ENCODE measurements at places on chromosomes 1 and 21. TPM values are rescaled to one million over a fixed set of nuclear protein-coding genes. Genes with fewer than 3 reads are reported as not detected.
A peak's percentile ranks its signal among the peaks of the same experiment; 100 is the strongest.

GRCh38 chr1:64956733-64957441 is 9.5 kb downstream of the JAK1 start:
- DNase-seq = no peak

- no peak for DNase-seq
These were observed 118.3 kb downstream of the NUF2 start for GRCh38 chr1:163440090-163440489.

GRCh38 chr1:235925016-235925415 is 58.3 kb upstream of the LYST start:
- no peak for DNase-seq

DNA sequence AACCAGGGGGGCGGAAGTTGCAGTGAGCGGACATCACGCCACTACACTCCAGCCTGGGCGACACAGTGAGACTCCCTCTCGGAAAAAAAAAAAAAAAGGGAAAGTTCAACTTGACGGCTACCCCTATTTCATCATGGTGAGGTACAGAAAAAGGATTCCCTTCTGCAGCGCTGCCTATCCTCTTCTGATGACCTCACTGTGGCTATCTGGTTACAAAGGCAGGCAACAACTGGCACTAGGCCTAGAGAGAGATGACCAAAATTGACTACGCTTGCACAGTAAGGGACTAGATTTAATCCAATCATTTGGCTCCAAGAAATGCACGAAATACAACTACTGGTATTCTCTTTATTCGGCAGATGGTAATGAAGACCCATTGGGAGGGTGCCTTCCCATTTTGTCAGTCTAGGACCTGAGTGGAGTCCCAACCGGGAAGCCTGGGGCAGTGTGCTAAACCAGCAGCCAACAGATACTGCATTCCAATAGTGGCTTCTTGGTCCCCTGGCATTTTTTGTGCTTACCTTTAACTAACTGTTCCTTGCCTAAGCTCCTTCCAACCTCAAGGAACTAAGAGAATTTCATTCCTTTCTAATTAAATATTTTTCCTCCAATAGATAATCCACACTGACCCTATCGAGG is 36.6 kb downstream of the ITPKB start:
- DNase-seq = no peak

DNA sequence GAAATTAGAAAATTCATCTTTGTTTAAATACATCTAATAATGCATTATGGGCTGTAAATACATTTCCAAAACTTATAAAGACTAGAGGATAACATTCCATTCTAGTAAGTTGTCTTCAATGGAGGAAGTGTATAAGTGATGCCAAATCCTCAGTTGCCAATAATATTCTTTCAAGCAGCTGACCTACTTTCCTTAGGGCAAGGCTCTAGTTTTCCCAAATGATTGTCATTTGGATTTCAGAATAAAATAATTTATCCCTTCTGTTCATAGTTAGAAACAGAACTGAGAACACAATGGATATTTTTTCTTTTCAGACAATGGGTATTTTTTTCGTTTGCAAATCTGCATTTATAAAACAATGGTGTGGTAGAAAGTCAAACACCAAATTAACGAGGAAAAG is 354.9 kb upstream of the ADAMTS5 start:
- DNase-seq = no peak

DNA sequence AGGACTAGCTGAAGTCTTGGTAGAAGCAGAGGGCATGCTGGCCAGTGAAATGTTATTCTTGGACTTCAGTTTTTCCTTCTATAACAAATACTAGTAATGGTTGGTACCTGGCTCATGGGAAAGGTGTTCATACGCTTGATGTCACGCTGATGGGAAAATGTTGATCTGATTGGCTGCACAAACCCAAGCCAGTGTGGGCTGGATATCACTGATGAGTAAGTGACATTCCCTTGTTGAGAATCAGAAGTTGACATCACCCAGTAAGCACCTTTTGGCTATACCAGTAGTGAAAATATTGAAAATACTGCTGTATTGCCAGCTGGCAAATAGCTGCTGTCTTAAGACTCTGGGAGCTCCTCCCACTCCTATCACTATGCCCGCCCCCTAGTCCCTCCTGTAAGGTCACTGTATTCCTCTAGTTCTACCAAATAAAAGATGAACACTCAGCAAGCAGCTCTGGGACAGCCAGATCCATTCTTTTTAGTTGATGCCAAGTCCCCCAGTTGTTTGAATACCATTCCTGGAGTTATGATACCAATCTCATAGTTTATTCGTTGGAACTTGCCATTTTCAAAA is 168.2 kb downstream of the GRIK1 start:
- no peak for DNase-seq

DNA sequence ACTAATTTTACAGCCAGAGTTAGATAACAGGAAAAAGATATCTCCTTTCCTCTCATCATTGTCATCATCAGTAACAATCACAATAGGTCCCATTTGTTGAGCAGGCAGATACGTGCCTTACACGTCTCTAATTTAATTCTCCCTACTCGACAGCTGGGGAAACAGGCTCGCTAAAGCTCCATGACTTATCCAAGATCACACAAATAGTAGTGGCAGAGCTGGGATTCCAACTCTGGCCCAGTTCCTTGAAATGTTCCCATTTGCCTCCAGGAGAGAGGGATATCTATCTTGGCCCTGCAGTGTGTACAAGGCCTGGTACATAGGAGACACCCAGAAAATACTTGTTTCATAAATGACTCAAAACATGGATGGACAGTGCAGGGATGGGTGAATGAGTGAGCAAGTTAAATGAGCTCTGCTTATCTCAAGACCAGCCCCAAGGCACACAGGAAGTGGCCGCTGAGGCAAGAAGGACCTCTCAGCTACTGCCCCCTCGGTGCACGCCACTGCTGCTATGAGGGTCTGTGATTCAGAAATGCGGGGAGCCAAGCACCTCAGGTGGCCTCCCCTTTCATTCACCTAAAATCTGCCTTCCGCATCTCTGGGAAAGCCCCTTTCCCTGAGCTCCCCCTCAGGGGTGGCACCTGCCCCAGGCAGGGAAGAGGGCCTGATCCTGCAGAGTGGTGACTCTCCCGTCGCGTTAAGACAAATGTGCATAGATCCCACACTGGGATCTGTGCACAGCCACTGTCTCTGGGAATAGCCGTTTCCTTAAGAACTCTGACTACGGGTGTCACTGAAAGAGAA is 3.6 kb downstream of the KCNN3 start:
- DNase-seq = no peak

- DNase-seq = no peak
These were observed 44.9 kb upstream of the COL6A2 start for GRCh38 chr21:46052703-46053651.

Gene BSND
- not detected for total RNA-seq

- DNase-seq = no peak
These were observed 29.8 kb downstream of the SUSD4 start for GRCh38 chr1:223334156-223334555.

DNA sequence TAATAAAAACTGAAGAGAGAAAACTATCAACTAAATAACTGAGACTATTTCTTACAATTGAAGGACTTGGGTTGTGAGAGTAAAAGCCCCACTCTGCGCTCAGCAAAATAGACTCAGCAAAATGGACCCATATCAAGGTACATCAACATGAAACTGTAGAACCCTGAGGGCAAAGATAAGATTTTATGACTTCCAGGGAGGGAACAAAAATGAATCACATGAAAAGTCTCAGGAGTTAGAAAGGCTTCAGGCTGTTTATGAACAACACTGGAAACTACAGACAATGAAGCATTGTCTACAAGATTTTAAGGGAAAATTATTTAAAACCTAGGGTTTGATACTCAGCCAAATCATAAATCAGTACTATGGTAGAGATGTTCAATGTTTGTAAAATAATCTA is 434.3 kb downstream of the PTPRC start:
- DNase-seq = no peak

GRCh38 chr1:153771261-153771660 is 3.9 kb upstream of the SLC27A3 start:
- no peak for DNase-seq

GRCh38 chr1:165686121-165686970 is 12.0 kb downstream of the ALDH9A1 start:
- DNase-seq = no peak

DNA sequence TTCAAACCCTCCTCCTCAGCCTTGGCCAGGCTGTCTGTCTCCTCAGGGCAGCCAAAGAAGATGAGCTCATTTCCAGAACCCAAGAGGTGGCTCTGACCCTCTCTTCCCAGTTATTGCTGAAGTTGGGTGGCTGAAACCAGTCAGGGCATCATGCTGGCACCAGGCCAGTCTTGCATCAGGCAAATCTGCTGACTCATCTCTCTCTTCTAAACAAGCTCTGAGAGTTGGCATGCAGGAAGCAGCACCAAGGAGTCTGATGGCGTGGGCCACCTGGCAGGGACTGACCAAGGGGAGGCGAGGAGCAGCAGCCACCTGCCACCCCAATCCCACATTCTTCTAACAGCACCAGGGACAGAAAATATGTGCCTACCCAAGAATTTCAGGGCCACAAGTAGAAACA is 104.8 kb upstream of the ATP1A1 start:
- no peak for DNase-seq

- DNase-seq = no peak
These were observed 101.5 kb upstream of the ARHGEF16 start for GRCh38 chr1:3352952-3353331.

- no peak for DNase-seq
These were observed 177.7 kb upstream of the GORAB start for GRCh38 chr1:170354246-170354645.

DNA sequence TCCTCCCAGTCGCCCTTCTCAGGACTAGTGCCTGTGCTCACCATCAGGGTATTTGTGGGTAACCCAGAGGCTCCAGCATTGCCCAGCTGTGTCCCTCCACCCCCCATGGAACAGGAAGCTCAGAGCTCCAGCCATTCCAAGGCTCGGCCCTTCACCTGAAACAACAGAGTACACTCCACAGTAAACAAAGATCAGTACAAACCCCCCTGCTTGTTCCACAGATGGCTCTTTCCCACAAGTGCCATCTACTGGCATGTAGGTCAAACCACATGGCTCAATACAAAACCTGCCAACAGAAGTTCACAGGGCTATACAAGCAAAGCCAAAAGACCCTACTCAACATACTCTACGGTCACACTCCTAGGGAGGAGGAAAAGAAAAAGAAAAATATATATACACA is 258.7 kb downstream of the AGBL4 start:
- DNase-seq = no peak

Gene CYP4A11
- total RNA-seq = not detected

DNA sequence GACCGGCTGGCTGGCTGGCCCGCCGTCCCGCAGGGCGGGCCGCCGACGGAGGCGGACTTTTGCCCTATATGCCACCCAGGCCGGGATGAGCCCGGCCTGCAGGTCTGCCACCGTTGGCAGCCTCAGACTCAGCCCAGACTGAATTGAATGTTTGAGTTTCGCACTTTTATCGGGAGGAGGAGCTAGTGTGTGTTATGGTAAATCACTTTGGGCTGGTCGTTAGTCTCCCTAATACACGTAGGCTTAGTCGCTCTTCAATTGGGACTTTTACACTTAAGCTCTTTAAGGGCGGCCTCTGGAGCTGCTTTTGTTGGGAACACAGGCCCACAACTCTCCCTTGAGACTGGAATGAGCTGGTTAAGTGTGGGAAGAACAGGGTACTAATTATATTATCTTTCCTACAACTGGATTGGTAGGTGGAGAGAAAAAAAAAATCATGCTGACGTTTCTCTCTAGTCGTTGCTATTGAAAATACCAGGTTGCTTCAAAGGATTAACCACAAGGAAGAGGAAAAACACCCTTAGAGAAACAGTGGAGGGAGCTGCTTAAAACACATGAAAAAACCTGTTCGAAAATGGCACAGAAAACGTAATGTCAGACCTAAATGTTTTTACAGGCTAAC is 1.4 kb upstream of the IRF2BP2 start:
- DNase-seq = peak; percentile 58

Gene SMYD3
- total RNA-seq = 21.2 TPM

GRCh38 chr1:186325239-186325638 is 49.8 kb downstream of the TPR start:
- DNase-seq = no peak

DNA sequence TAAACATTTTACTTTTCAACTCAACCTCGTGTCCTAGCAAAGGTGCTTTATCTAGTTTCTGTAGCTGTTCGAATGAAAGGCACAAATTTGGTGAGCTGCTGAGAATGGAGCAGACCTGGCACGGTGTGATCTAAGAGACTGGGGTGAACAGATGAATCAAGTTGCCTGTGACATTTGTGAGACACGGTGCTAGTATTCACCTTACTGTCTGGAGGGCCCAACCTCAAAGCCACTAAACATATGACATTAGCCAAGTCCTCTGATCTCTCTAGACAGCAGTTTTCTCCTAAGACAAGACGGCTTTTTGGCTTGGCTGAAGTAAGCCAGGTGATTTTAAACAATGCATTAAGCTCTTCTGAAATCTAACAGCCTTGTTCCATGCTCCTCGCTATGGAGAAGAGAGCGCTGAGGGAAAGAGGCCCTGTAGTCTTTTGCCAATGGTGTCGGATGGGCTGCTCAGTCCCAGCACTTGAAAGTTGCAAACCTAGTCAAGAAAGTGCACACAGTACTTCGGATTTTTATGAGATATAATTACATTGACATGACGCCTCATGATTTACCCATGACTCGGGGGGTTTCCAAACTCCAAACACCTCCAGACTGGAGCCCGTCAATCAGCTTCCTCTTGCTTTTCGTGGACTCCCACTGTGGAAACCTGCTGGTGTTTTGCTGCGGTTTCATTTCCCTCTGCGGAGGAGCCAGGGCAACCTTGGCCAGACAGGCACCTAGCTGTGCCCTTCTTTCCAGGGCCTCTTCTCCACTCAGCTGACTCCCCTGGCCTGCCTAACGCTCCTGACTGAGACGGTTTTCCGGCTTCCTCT is 794 bp upstream of the TOR3A start:
- DNase-seq = peak; percentile 64

Gene KANK4
- not detected for total RNA-seq

DNA sequence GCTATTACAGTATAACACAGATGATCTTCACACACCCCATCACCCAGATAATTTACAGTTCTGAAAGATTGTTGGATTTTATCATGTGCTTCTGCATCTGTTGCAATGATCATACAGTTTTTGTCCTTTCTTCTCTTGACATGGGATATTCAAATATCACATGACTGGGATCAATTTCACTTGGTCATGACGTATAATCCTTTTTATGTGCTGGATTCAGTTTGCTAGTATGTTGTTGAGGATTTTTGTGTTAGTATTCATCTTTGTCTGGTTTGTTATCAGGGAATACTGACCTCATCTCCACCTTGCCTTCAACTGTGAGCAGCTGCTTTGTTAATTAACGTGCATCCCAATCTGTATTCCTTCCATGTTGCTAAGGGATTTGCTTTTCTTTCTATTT is 44.7 kb upstream of the DISC1 start:
- no peak for DNase-seq

DNA sequence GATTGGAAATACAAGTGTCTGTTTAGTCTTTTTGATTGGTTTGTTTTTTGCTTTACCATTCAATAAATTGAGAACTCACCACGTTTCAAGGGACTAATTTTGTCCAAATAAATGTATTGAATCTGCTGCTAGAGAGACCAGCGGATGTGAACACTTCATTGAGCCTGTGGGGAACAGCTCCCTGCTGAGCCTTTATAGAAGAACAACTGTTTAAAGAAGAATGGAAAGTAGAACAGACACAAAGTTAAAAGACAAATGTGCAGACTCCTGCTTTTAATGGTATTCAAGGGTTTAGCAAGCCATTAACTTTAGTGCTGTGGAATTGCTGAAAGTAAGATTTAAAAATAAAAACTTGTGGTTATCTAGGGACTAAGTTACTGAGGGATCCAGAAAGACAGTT is 817.7 kb upstream of the B3GALT2 start:
- no peak for DNase-seq
